Smooth muscle cell of the brain vasculature (primary cell): ENCODE measurements at places on chromosomes 12 and 14.

DNA sequence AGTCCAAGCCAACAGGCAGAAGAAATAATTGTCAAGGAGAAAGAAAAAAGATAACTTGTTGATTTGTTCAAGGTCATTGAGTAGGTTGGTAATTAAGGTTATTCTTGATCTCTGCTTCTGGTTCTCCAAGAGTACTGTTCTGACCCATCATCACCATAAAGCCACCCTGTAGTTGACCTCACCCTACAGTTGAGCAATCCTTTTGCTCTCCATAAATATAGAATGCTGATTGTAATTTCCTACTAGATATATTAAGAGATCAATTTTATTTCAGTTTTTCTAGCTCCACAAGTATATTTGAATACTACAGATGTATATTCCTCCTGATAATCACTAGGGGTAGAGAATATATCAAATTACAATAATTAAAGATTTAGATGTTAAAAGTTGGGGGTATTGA, 350.5 kb upstream of the PDE3A start:
- DNase-seq = no peak

DNA sequence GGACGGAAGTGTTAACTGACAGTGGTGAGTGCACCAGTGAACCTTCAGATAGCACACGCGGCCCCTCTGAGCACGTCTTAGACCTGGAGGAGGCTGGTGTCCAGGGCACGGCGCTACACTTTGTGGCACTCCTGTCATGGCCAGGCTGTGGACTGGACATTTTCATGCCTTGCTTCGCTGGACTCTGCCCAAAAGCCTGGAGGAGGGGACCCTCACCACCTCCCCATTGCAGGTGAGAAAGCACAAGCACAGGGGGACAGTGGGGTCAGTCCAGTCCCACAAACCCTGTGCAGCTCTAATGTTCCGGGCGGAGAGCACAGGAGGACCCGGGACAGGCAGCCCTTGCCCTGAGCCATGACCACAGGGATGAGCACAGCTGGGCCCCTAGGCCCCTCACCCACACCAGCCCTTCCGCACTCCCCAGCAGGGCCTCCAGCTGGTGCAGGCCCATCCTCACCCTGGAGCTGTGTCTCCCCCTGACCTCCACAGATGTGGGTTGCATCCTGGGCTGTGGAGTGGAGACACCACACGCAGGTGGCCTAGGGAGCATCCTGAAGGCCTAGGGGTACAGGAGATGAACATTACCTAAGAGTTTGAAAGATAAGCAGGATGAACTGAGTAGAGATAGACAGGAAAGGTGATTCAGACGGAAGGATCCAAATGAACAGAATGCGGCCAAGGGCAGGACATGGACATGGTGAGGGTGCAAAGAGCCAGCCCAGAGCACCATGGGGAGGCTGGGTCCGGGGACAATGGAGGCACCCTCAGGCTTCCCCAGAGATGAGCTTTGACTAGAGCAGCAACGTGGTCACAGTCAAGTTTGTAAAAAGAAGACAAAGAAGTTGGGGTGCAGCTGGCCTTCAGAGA, 132.8 kb downstream of the BCL11B start:
- DNase-seq = no peak

DNA sequence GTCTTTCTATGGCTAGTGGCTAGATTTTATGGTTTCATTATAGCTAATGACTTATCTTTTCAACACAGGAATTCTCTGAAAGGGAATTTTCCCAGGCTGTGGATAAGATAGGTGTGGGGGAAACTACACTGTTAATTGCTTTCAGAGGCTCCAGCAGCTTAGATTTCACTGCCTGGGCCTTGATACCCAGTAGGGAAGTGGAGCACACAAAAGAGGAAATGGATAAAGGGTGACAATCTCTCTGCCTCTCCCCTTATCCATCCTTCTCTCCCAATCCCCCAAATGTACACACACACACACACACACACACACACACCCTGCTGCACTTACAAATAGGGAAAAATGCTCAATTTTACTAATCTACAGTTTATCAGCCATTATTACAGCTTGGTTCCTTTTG, 19.1 kb downstream of the SIX4 start:
- no peak for DNase-seq

- no peak for DNase-seq
Measured at GRCh38 chr12:99004799-99005466, 359.8 kb downstream of the APAF1 start.

- DNase-seq = no peak
Measured at GRCh38 chr12:131674373-131674772, 36.5 kb upstream of the SFSWAP start.

DNA sequence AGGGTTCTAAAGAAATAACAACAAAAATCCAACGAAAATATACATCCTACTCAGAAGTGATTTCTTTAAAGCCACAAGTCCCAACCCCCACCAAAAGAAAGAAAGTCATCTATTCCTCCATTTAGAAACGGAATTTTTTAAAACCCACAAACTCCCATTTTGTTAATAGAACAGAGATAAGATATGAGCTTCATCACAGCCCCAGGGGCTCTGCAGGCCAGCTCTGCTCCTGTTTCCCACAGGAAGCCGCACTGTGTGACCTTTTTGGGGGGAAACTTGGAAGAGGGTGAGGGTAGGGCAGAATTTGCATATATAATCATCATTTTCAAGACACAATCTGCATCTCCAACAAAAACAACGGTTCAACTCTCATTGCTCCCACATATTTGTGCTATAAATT, 2.8 kb downstream of the FBXL14 start:
- no peak for DNase-seq

DNA sequence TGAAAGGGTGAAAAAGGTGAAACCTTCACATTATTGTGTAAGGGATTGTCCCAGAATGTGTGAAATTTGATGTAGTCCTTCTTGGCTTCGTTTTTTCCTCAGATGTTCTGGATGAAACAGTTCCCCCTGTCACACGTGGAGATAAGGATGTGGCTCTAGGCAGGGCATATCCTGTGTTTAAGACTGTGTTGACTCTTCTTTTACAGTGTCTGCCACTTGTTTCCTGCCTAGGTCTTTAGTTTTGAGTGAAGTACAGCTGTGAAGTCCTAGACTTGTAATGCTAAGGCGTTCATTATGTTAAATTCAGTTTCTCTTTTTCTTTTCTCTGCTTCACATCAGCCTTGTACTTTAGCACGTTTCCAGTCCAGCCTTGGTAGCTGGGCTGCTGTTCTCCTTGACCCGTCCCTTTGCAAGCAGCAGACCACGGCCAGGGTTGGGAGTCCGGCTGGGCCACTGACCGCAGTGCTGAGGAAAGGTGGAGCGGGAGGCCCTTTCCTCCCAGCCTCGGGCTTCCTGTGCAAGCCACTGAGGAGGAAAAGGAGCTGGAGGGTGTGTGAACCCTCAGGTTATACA, 59.1 kb downstream of the RASSF3 start:
- no peak for DNase-seq

DNA sequence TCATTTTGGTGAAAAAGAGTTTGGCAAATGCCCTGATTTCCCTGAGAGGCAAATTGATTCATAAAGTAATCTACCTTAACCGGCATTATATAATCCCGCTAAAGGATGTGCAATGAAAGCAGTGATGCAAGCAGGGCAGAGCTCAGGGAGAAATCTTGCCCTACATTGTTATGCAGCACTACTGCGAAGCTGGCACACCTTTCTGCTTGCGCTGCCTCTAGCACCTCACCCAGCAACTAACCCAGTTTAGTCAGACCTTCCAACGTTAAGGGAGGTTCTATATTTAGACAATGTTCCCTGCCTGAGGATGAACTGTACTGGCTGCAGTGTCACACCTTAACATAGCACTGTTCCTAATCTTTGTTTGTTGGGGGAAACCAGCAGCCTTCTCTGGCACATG, 60.8 kb upstream of the CCDC196 start:
- no peak for DNase-seq

GRCh38 chr12:127149226-127149964, 1117.6 kb upstream of the TMEM132C start:
- DNase-seq = no peak

DNA sequence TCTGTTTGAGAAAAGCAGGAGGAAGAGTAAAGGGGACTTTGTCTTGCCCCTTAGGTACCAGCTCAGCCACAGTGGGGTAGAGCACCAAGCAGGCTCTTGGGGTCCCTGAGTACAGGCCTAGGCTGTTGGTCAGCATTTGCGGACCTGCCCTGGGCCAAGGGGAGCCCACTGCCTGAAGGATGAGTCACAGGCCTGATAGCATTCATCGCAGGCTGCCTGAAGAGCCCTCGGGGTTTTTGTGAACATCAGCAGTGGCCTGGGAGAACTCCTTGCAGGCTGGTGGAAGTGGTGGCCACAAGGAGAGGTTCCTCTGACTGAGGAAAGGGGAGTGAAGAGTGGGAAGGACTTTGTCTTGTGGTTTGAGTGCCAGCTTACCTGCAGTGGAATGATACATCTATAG, 25.0 kb upstream of the P2RX7 start:
- DNase-seq = no peak

DNA sequence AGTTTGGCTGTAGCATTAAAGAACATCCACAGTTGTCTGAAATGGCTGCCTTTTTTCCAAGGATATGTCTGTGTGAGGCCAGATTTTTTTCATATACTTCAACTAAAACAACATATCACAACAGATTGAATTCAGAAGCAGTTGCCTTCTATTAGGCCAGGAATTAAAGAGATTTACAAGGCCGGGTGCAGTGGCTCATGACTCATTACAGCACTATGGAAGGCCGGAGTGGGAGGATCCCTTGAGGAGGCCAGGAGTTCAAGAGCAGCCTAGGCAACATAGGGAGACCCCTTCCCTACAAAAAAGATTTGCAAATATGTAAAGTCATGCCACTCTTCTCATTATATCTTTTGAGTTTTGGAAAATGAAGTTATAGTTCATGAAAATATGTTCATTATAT, 108.6 kb downstream of the KTN1 start:
- no peak for DNase-seq

DNA sequence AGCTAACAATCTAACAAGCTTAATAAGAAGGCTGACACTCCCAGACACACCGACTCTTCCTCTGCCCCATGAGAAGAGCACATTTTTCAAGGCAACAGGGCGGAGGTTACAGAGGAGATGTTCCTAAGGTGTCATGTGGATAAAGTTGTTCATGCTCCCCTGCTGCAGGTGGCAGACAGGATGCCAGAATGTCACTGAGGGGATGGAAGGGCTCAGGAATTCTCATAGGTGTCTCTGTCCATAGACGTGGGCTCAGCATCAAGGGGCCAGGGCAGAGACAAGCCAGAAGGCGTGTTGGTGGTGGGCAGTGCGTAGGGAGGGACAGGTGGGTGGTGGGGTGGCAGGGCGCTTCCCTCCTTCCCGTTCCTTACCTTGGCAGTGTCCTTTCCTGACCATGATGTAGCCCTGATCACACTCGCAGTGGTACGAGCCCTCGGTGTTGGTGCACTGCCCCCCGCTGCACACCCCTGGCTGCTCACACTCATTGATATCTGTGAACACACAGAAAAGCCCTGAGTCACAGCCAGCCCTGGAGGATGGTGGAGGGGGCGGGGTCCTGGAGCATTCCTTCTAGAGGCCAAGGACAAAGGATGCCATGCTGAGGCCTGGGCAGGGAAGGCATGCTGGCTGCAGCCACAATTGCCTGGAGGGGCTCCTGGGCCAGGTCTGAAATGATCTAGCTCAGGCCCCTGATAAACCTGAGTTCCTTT, 23.0 kb downstream of the ISCA2 start:
- DNase-seq = no peak

- DNase-seq = no peak
Measured at GRCh38 chr12:120212301-120212700, 11.4 kb upstream of the RPLP0 start.

GRCh38 chr14:84162633-84163032, 1367.3 kb upstream of the FLRT2 start:
- no peak for DNase-seq

DNA sequence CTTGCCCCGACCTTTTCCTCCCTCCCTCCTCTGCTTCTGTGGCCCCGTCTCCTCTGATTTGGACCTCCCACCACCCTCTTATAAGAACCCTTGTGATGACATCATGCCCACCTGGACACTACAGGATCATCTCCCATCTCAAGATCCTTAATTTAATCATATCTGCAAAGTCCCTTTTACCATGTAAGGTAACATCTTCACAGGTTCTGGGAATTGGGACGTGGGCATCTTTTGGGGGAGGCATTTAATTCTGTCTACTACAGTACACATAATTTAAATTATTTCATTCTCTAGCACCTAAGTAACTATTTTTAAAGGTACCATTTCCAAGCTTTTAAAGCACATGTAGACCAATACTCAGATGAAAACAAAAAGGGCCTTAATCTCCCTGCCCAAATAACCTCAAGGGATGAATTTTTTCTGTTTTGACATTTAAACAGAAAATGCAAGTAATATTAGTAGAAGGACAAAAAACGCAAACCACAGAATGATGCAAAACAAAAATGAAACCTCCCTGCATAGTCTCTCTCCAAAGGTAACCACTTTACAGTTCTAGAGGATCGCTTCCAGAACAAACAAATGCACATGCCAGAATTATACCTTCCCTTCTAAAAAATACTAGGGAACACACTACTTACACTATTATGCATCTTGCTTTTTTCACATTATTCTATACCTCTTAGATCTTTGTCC, 222.1 kb downstream of the AACS start:
- DNase-seq = no peak

- no peak for DNase-seq
Measured at GRCh38 chr14:104746071-104746545, 6.8 kb upstream of the SIVA1 start.

GRCh38 chr12:132284827-132285741, 44.3 kb downstream of the GALNT9 start:
- no peak for DNase-seq

DNA sequence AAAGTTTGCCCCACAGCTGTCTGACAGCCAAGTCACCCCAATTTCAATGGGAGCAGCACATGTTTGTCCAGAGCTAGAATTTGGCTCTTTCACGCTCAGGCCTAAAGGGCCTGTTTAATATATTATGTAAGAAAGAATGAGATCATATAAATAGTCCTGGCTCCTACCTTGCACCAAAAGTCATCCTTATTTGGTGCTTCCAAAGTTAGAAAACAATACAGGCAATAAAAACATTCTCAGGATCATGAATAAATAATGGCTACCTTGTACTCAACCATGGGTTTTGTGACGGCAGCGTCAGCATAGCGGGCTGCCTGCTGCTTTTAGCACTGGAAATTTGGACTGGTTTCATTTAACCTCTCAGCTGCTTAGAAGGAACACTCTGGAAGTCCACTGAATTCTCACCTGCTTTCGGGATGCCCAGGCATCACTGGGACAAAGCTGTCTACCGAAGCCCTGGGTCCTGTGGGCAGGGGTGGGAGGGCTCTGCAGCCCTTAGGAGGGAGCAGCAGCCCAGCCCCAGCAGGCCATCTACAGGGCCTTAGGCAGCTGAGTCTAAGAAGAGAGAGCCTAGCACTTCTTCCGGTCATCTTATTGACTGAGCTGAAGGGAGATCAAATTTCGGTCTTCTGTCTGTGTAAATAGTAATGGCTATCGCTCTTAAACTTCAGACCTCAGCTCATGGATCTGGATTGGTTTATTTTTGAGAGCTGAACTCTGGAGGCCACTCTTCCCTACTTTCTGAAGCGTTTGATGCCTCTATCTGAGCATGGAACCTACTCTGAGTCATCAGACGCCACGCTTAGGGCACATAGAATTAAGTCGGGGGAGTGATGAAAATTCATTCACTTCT, 106.5 kb downstream of the SAMD4A start:
- no peak for DNase-seq

GRCh38 chr12:110635055-110635454, 21.1 kb downstream of the TCTN1 start:
- no peak for DNase-seq
